ENCODE measurements at places on chromosomes 7 and 10. TPM values are rescaled to one million over a fixed set of nuclear protein-coding genes. Genes with fewer than 3 reads are reported as not detected.

DNA sequence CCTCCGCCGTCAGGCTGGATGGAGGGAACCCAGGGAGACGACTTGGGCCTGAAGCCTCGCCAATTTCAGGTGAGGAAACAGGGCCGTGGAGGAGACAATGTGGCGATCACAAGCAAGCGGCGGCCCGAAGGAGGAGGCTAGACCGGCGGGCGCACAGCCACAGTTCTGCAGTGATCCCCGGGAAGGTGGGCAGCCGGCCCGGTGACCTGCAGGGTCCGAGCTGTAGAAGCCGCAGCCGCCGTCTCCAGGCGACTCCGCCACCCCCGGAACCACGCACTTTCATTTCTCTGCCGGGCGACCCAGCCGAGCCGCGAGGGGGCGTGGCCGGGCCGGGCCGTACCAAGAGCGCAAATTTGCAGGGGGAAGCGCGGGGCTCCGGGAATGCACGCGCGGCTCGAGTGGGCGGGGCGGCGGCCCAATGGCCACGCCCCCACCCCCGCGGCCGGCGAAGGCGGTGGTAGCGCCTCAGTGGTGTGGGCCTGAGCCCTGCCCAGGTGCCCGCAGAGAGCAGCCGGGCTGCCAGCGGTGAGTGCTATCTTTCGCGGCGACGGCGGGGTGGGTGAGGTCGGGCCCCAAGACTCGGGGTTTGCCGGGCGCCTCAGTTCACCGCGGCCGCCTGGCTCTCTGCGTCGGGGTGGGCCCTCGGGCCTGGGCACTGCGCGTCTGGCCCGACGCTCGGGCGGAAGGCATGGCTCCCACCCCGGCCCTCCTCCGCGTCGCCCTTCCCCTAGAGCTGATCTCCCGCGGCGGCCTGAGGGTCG is at the start of gene POR:
Gene POR, plus strand, starts transcription at position 501 of the 761 bp plus-strand sequence. CDS start 38,847 bp downstream, outside the sequence.
- peak; percentile 99 for DNase-seq

- no peak for DNase-seq
Measured at GRCh38 chr7:97024209-97025129, at the start of gene DLX5. Gene DLX5 (minus strand): TSS chr7:97024831. CDS start chr7:97024623, 208 bp downstream.

DNA sequence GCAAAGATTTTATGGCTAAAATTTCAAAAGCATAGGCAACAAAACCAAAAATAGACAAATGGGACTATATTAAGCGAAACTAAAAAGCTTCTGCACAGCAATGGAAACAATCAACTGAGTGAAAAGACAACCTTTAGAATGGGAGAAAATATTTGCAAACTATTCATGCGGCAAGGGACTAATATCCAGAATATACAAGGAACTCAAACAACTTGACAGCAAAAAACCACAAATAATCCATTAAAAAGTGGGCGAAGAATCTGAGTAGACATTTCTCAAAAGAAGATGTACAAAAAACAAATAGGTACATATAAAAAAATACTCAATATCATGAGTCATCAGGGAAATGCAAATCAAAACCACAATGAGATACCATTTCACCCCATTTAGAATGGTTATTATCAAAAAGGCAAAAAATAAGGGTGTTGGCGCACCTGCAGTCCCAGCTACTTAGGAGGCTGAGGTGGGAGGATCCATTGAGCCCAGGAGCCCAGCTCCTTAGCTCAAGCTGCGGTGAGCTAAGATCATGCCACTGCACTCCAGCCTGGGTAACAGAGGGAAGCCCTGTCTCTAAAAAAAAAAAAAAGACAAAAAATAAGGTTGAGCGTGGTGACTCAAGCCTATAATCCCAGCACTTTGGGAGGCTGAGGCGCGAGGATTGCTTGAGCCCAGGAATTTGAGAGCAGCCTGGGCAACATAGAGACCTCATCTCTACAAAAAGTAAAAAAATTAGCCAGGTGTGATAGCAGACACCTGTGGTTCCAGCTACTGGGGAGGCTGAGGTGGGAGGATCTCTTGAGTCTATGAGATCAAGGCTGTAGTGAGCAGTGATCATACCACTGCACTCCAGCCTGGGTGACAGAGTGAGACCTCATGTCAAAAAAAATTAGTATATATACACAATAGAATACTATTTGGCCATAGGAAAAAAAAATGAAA is 4.2 kb upstream of the CCM2 start:
- no peak for DNase-seq

- peak; percentile 21 for DNase-seq
Measured at GRCh38 chr7:30925913-30926312, 14.3 kb downstream of the AQP1 start.

DNA sequence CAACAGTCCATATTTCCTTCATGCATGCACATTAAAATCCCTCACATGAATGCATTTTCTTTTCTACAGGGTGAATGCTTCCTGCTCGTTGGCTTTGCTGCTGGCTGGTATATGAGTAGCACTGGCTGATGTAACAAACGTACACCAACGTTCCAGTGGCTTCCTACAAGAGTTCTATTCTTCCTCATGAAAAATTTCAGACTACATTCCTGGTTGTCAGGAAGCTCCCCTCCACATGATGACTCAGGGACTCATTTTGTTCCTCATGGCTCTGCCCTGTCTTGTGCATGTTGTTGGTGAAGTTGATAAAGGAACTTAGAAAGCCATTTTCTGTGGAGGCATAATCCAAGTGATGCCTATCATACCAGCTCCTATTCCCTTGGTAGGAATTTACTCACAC is 470.7 kb upstream of the KLF6 start:
- no peak for DNase-seq

GRCh38 chr7:140476698-140477261 is 2.5 kb downstream of the MKRN1 start:
- no peak for DNase-seq

DNA sequence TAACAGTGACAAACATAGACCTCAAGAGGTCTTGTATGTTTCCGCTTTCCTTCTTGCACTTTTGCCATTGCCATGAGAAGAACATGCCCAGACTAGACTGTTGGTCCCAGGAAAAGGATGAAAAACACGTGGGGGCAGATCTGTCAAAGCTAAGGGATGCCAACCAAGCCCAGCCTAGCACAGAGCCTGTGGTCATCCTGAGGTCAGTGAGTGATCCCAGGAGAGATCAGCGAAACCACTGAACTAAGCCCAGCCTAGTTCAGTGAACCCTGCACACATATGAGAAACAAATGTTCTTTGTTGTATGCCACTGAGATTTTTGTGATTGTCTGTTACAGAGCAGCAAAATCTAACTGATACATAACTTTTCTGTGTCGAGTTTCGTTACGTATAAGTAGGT is 718.8 kb downstream of the MAGI2 start:
- no peak for DNase-seq

AKR1C4 gene
- not detected for total RNA-seq

- DNase-seq: no peak
Measured at GRCh38 chr10:118590334-118590733, 5.1 kb downstream of the PRLHR start.

- no peak for DNase-seq
Measured at GRCh38 chr10:19922236-19922963, 106.2 kb downstream of the PLXDC2 start.

LYZL1 gene
- not detected for total RNA-seq

DNA sequence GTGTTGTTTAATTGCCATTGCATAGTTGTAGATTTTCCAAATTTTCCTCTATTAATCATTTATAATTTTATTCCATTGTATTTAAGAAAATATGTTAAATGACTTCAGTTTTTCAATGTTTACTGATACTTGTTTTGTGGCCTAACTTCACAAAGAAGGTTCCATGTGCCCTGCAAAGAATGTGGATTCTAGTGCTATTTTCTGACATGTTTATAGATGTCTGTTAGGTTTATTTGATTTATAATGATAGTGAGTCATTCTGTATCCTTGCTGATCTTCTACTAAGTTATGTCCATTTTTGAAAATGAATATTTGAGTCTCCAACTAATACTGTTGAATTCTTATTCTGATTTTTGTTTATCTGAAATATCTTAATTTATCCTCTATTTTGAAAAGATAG is 369.0 kb downstream of the MAGI2 start:
- no peak for DNase-seq

GRCh38 chr7:98265841-98266271 is 13.8 kb upstream of the TECPR1 start:
- DNase-seq: no peak

DNA sequence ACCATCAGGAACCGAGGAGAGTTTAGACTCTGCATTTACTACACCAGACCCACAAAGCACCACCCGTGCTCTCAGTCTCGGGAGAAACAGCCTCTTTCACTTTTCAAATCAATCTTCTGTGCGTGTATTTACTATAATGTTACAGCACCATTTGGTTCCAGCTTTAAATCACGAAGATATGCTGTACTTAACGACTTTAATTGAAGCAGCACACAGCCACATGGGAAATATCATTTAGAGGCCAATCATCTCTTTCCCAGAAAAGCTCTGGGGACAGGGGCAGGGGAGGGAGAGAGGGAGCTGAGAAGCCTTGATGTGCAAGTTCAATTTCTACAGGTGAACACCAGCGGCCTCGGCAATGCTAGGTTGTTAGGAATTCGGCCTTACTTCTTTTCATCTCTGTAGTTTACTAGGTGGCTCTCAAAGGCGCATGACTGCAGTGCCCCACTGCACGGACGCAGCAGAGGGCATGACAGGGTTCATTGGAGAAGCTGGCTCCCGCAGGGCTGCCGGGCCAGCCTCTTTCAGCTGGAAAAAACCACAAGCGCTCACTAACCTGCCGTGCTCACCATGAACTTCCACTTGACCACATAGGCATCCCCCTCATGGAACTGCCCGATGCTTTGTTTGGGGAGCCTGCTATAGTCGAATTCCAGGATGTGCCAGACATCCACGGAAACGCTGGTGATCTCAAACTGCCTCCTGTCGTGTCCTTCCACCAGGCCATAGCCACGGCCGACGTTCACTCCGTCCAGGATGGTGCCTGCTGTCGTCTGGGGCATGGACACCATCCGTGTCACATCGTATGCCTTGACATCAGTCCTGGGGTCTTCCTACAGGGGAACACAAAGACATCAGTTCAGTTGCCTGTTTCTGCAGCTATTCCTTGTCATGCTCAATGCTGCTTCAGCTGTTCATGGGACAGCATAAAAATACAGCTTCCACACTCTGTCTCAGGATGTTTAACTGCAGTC is 154.5 kb downstream of the SVIL start:
- no peak for DNase-seq

GRCh38 chr10:49627644-49628247 is 13.9 kb downstream of the CHAT start:
- DNase-seq: no peak

- DNase-seq: no peak
Measured at GRCh38 chr10:70812814-70813213, 2.9 kb upstream of the SGPL1 start.

DNA sequence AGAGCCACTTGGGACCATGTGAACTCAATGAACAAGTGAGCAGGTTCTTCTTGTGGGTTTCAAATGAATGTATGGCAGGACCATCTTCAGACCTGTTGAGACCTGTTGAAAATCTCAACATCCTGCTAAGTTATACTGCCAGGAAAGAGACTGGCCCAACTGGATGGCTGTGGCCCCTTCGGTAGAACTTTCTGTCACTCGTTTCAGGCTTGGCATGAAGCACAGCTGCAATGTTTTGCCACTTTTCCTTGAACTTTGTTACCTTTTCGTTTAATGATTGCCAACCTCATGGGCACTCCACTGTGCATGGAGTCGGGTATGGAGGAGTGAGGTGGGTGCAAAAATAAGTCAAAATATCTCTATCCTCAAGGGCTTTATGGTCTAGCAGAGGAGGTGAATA is 36.7 kb upstream of the SLC35B4 start:
- DNase-seq: no peak

DNA sequence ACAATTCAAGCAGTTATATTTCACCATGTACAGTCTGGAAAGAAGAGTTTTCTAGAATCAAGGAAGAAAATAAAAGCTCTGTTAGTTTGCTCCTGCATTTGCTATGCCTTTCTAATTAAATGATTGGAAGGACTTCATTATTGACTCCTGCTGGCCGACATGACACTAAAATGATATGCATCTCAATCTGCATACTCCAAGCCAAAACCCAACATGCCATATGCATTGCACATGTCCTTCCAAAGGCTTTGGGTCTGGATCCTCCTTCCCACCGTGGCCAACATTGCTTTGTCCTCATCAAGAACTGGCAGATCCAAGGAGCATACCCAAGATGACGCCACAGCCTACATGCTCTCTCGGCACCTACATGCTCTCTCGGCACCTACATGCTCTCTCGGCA is 46.5 kb downstream of the PAXIP1 start:
- no peak for DNase-seq

MSMB gene
- not detected for total RNA-seq

DNA sequence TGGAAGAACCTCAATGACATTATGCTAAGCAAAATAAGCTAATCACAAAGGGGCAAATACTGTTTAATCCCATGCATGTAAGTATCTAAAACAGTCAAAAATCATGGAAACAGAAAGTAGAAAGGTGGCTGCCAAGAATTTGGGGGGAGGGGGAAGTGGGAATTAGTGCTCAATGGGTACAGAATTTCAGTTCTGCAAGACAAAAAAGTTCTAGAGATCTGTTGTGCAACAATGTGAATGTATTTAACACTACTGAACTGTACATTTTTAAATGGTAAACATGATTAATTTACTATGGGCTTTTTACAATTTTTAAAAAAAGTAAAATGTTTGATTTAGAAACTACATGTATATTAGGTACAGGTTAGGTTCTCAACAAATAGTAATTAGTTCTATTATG is 11.9 kb downstream of the EZH2 start:
- no peak for DNase-seq

GRCh38 chr7:92276460-92276864 is 30.7 kb downstream of the ANKIB1 start:
- DNase-seq: no peak

- no peak for DNase-seq
Measured at GRCh38 chr7:42192851-42193461, 44.1 kb downstream of the GLI3 start.

SH2D4B gene
- 0.27 TPM for total RNA-seq

- no peak for DNase-seq
Measured at GRCh38 chr10:91589015-91589657, 43.7 kb downstream of the PPP1R3C start.

- no peak for DNase-seq
Measured at GRCh38 chr7:138097064-138097741, 20.9 kb downstream of the AKR1D1 start.

CASTOR2 gene
- 44.5 TPM for total RNA-seq

- no peak for DNase-seq
Measured at GRCh38 chr7:36107926-36108631, 45.0 kb upstream of the EEPD1 start.

DNA sequence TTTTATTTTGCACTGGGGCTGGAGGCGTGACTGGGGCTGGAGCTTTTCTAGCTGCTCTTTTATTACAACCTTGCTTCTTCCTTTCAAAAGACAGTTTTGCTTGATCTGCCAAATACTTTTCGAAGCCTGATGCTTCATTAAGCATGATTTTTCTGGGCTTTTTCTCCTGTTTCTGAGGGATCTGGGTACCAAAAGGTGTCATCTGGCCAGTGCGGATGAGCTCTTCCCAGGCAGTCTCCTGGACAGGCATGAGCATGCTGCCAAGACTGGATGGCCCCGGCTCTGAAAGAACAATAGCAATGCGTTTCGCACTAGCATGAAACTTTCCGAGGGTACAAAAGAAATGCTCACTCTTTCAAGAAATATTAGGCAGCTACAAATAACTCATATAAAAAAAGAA is 14.4 kb downstream of the ERCC6 start:
- no peak for DNase-seq

HOXA1 gene
- total RNA-seq: 13.7 TPM
